ENCODE measurements at places on chromosomes 1 and 21.

DNA sequence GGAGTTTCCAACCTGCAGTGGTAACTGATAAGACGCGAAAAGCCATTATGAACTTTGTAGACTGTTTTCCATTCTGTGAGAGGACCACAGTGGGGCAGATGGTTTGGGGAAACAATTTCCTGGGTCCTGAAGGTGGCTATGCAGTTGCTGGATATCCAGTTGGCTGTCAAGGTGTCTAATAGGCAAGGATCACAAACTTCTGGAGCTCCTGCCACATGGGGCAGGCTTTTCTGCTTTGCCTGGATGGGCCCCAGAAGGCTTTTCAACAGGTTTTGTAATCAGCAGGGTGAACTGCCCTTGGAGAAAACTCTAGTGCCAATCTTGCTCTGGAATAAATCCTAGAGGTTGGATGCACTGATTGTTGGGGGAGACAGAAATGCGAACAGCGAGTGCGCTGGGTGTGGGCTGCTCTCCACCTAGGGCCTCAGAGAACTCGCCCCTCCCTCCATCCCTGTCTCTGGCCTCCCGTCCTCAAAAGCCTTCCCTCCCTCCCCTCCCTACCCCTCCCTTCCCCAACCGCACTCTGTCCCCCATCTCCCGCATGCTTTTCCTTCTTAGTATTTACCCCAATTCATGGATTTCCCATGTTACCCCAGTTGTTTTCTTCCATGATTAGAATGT, 210.3 kb upstream of the USP24 start:
- peaks cover 24% of the 10 kb centered on the region for H3K27me3 ChIP-seq
- H3K27ac ChIP-seq = no peak overlapping the region
- no peak for DNase-seq
- H3K4me1 ChIP-seq = no peaks in the 10 kb centered on the region

- peaks cover 11% of the 10 kb centered on the region for H3K27me3 ChIP-seq
- peaks cover 2% of the 10 kb centered on the region for H3K4me1 ChIP-seq
- H3K36me3 ChIP-seq = no peaks in the 10 kb centered on the region
- H3K27ac ChIP-seq = no peak overlapping the region
- no peak for DNase-seq
These were observed 9.0 kb upstream of the PTGFRN start for GRCh38 chr1:116900471-116901365.

GRCh38 chr1:49016030-49016977, 239.6 kb upstream of the BEND5 start:
- H3K4me3 ChIP-seq = no peak overlapping the region
- H3K4me1 ChIP-seq = no peaks in the 10 kb centered on the region
- no peak for DNase-seq

- peak overlapping the region; percentile 99 for H3K27ac ChIP-seq
- peak overlapping the region; percentile 94 for H3K4me3 ChIP-seq
- H3K4me1 ChIP-seq = peaks cover 70% of the 10 kb centered on the region
- peaks cover 31% of the 10 kb centered on the region for H3K36me3 ChIP-seq
These were observed 3.9 kb downstream of the PIGV start for GRCh38 chr1:26791626-26792025.

DNA sequence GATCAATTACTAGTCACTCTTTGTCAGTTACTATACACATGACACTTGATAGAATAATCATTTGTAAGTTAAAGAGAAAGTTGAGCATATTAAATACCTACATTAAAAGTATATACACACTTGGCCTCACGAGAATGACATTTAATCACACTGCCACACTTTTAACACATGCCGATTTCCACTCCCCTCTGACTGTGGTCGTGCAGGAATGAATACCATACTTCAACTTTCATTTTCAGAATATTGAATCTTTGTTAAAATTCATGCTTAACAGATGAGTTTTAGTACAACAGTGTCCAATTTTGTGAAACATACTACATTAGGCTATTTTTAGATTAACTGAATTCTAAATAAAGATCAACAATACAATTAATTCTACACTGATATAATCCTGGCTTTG, 78.2 kb upstream of the SDC3 start:
- H3K4me1 ChIP-seq = peaks cover 38% of the 10 kb centered on the region
- peaks cover 17% of the 10 kb centered on the region for H3K36me3 ChIP-seq
- H3K27me3 ChIP-seq = no peaks in the 10 kb centered on the region
- no peak for DNase-seq

- H3K36me3 ChIP-seq = no peaks in the 10 kb centered on the region
- no peak for DNase-seq
- peaks cover 13% of the 10 kb centered on the region for H3K27me3 ChIP-seq
- no peak overlapping the region for H3K4me3 ChIP-seq
- no peaks in the 10 kb centered on the region for H3K4me1 ChIP-seq
- H3K27ac ChIP-seq = no peak overlapping the region
These were observed 20.4 kb upstream of the SPATA6 start for GRCh38 chr1:48492392-48492791.

DNA sequence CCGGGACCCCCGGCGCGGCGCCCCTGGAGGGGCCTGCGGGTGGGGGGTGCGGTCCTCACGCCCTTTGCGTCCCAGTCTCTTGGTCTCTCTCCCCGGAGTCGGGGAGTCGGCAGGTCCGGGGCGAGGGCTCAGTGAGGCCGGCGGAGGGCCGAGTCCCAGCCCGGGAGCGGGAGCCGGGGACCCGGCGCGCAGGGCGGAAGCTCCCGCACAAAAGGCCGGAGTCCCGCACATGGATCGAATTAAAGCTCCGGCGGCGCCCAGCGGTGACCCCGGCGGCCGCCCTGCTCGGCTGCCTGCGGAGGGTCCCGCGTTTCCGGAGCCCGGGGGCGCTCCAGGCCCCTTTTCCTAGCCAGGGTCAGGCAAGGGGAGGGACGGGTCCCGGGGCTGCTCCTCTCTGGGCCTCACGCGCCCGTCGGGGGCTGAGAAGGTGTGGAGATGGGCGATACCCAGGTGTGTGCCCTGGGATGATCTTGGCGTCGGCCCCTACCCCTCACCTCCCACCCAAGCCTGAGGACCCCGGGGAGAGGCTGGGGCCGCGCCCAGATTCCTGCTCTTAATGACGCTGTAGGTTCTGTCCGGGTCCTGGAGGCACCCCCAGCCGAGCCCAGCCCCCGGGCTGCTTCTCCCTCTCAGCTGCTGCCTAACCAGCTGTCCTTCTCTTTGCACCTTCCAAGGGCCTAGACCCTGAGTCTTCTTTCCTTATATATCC, 512 bp downstream of the FBLIM1 start:
- no peak overlapping the region for H3K4me3 ChIP-seq
- H3K36me3 ChIP-seq = no peaks in the 10 kb centered on the region
- H3K27ac ChIP-seq = no peak overlapping the region

- no peak overlapping the region for H3K27ac ChIP-seq
- DNase-seq = no peak
- no peak overlapping the region for H3K4me3 ChIP-seq
- H3K4me1 ChIP-seq = no peaks in the 10 kb centered on the region
- no peaks in the 10 kb centered on the region for H3K27me3 ChIP-seq
These were observed 57.8 kb downstream of the EDARADD start for GRCh38 chr1:236451796-236452373.

GRCh38 chr1:57142169-57142568, 176.4 kb upstream of the C8B start:
- H3K4me3 ChIP-seq = no peak overlapping the region
- no peaks in the 10 kb centered on the region for H3K4me1 ChIP-seq
- no peak overlapping the region for H3K27ac ChIP-seq
- H3K36me3 ChIP-seq = no peaks in the 10 kb centered on the region
- H3K27me3 ChIP-seq = peaks cover 13% of the 10 kb centered on the region
- no peak for DNase-seq

DNA sequence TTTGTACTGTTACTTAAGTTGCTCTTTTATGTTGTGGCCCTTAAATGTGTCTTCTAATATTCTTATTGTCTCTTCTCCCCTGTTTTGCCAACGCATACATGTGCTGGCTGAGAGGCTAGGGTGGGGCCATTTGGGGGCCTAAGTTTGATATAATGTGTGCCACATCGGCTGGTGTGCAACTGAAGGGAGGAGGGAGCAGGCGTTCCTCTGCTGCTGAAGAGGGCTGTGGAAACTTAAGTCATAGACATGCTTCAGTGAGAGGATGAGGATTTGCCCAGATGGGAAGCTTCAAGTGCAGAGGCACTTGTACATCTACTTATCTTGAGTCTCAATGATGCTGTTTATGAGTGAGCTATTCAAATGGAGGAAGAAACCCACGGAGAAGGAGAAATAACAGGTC, 630.6 kb downstream of the LMO4 start:
- no peaks in the 10 kb centered on the region for H3K36me3 ChIP-seq
- H3K27ac ChIP-seq = no peak overlapping the region
- no peak for DNase-seq

DNA sequence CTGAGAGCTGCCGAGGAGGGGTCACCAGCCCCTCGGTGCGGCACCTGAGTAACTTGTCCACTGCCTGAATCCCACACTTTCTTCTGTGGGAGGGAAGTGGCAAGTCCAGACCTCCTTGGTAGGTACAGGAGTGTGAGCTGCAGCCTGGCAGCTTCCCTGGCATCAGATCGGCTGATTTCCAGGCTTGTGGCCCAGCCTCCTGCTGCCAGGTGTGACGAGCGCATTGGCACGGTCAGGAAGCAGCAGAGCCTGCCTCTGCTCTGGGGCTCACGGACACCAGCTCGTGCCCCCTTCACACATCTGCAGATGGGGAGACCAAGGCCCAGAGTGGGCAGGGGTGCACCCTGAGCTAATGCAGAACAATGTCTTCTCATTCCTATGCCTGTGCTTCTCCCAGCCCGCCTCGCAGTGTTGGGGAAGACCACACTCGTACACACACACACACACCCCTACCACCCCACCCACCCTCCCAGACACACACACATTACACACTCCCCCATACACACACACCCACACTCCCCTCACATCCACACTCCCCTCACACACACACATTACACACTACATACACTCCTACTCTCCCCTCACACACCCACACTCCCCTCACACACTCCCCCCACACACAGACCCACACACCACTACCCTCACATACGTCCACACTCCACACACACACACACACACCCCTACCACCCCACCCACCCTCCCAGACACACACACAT, 33.1 kb upstream of the SELENON start:
- H3K27ac ChIP-seq = no peak overlapping the region
- H3K27me3 ChIP-seq = no peaks in the 10 kb centered on the region
- H3K4me1 ChIP-seq = no peaks in the 10 kb centered on the region
- H3K36me3 ChIP-seq = no peaks in the 10 kb centered on the region

DNA sequence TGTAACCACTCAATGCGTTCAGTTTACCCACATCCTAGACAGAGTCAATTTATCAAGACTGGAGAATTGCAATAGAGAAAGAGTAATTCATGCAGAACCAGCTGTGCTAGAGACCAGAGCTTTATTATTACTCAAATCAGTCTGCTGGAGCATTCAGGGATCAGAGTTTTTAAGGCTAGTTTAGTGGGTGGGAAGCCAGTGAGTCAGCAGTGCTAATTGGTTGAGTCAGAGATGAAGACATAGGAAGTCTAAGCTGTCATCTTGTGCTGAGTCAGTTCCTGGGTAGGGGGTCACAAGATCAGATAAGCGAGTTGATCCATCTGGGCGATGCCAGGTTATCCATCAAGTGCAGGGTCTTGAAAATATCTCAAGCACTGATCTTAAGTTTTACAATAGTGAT, 499.6 kb downstream of the MRPL39 start:
- no peak overlapping the region for H3K4me3 ChIP-seq
- H3K4me1 ChIP-seq = no peaks in the 10 kb centered on the region
- no peaks in the 10 kb centered on the region for H3K27me3 ChIP-seq
- H3K27ac ChIP-seq = no peak overlapping the region
- H3K36me3 ChIP-seq = no peaks in the 10 kb centered on the region
- DNase-seq = no peak

DNA sequence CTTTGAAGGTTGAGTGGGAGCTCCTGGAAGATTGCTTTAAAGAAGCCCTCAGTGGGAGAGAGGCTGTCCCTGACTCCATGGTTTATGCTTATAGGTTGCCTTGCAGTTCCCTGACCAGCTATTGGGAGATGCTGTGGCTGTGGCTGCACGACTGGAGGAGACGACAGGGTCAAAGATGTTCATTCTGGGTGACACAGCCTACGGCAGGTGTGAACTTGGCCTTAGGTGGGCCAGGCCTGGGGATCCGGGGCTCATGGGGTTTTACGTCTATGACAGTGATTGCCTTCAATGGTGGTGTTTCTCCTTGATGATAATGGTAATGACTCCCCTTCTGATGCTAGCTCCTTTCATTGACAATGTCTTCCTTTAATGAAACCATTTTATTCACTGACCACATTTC, 692 bp downstream of the DPH2 start:
- peak overlapping the region; percentile 91 for H3K27ac ChIP-seq
- H3K4me1 ChIP-seq = peaks cover 29% of the 10 kb centered on the region
- no peaks in the 10 kb centered on the region for H3K27me3 ChIP-seq
- no peak for DNase-seq

DNA sequence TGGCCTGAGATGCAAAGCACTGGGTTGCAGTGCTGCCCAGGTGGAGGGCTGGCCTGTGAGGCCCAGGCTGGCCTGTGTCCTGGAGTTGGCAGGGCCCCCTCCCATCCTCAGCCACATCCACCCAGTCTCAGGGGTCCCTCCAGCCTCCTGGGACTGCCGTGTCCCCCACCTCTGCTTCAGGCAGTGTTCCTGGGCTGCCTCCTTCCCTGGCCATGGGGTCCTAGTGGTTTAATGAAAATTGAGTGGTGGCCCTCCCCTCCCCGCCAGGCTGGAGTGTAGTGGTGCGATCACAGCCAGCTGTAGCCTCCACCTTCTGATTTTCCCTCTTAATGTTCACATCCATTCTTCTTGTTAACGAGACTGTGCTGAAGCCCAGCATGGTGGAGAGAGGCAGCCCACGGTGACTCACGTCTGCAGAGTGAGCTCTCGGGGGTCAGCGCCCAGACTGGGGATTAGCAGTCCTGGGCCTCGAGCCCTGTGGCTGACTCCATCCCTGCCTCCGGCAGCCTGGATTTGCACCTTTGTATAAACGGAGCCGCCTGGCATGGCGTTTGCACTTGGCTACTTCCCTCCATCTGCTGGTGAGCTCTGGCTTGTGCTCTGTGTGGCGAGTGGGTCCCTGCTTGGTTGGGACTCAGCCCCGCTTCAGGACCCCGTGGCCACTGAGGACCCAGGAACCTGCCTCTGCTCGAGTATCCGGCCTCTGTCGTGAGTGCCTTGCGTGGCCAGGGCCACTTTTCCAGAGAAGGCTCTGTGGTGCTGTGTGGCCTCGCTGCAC, 6.9 kb downstream of the MIB2 start:
- no peak for DNase-seq
- H3K4me3 ChIP-seq = no peak overlapping the region
- no peaks in the 10 kb centered on the region for H3K36me3 ChIP-seq
- H3K4me1 ChIP-seq = peaks cover 17% of the 10 kb centered on the region
- H3K27ac ChIP-seq = peak overlapping the region; percentile 56

- no peaks in the 10 kb centered on the region for H3K4me1 ChIP-seq
- no peak overlapping the region for H3K4me3 ChIP-seq
- peaks cover 16% of the 10 kb centered on the region for H3K27me3 ChIP-seq
- DNase-seq = no peak
- H3K27ac ChIP-seq = no peak overlapping the region
These were observed 89.5 kb downstream of the KCNJ15 start for GRCh38 chr21:38346286-38346685.

GRCh38 chr1:223556414-223557129, 108.9 kb downstream of the CAPN8 start:
- no peak overlapping the region for H3K4me3 ChIP-seq
- no peaks in the 10 kb centered on the region for H3K4me1 ChIP-seq
- H3K27ac ChIP-seq = no peak overlapping the region
- DNase-seq = no peak
- H3K27me3 ChIP-seq = peaks cover 3% of the 10 kb centered on the region
- H3K36me3 ChIP-seq = no peaks in the 10 kb centered on the region

Measured in natural killer cell treated with Interleukin-12 subunit alpha and Interleukin-12 subunit beta and Interleukin-15 and Interleukin-18, amount 100 ng/mL, for 72 hours (primary cell).